Hepatocyte (in vitro differentiated cells): ENCODE measurements at places on chromosomes 16 and 17. TPM values are rescaled to one million over a fixed set of nuclear protein-coding genes. Genes with fewer than 3 reads are reported as not detected.

GRCh38 chr16:85563515-85564276, 49.4 kb upstream of the GSE1 start:
- H3K27ac ChIP-seq = peak overlapping the region; percentile 19
- no peak overlapping the region for H3K4me3 ChIP-seq
- DNase-seq = peak; percentile 57
- no peaks in the 10 kb centered on the region for H3K27me3 ChIP-seq
- no peaks in the 10 kb centered on the region for H3K36me3 ChIP-seq

- H3K4me1 ChIP-seq = no peaks in the 10 kb centered on the region
- H3K36me3 ChIP-seq = no peaks in the 10 kb centered on the region
- H3K27ac ChIP-seq = no peak overlapping the region
- no peak overlapping the region for H3K4me3 ChIP-seq
Measured at GRCh38 chr17:32494621-32495358, 8.0 kb downstream of the CDK5R1 start.

- H3K36me3 ChIP-seq = no peaks in the 10 kb centered on the region
- H3K27me3 ChIP-seq = no peaks in the 10 kb centered on the region
- no peaks in the 10 kb centered on the region for H3K4me1 ChIP-seq
- no peak overlapping the region for H3K27ac ChIP-seq
- H3K4me3 ChIP-seq = no peak overlapping the region
Measured at GRCh38 chr17:3222505-3222904, 15.0 kb downstream of the OR1A1 start.

DNA sequence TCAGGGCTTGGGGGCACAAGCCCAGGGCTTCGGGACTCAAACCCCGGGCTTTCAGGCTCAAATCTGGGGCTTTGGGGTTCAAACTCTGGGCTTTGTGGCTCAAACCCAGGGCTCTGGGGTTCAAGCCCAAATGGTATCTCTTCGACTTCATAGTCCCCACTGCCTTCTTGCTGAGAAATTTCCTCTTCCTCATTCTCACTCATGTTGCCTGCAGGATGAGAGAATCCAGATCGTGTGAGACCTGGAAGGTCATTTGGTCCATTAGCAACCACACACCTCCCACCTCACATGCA, 576 bp downstream of the ZNF768 start:
- H3K27ac ChIP-seq = peak overlapping the region; percentile 100
- no peaks in the 10 kb centered on the region for H3K27me3 ChIP-seq
- DNase-seq = no peak
- peaks cover 14% of the 10 kb centered on the region for H3K4me1 ChIP-seq
- peak overlapping the region; percentile 74 for H3K4me3 ChIP-seq

DNA sequence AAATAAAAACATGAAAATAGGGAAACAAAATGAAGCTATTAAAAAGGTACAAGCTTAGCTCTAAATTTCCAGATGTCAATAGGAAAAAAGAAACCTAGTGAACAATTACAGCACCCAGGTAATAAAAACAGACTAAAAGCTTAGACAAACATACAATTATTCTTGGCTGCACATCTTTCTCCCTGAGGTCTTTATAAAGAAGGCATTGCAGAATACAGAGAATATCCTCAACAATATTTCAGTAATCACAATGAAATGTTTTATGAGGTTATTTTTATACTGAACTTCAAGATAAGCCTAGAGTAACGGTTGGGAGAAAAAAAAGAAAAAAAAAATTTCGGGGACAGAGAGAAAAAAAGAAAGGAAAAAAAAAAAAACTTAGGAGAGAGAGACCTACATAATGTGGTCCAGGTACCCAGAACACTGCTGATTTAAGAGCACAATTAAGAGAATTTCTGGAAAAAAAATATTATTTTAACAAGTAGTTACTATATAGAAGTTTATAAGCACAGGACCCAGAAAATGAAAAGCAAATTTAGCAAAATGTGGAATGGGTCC, 26.5 kb downstream of the KANSL1 start:
- H3K36me3 ChIP-seq = no peaks in the 10 kb centered on the region
- H3K27ac ChIP-seq = no peak overlapping the region
- H3K4me3 ChIP-seq = no peak overlapping the region
- H3K4me1 ChIP-seq = peaks cover 45% of the 10 kb centered on the region
- H3K27me3 ChIP-seq = no peaks in the 10 kb centered on the region

DNA sequence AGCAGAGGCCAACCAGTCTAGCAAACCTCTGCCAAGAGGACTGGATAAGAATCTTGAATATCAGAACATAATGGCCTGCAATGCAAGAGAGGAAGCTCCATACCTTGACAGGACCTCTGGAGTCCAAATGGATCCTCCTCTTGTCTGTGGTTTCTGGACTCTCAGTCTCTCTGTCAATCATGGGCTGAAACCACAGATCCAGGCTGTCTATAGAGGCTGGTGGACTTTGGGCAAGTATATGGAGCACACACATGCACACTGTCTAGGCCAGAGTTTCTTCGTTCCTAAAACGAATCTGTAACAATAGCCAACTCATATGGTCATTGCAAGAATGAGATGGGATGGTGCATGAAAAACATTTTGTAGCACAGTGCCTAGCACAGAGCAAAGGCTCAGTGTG, 37.7 kb downstream of the NLRC5 start:
- no peaks in the 10 kb centered on the region for H3K4me1 ChIP-seq
- no peak overlapping the region for H3K27ac ChIP-seq
- no peak for DNase-seq
- no peaks in the 10 kb centered on the region for H3K36me3 ChIP-seq
- no peak overlapping the region for H3K4me3 ChIP-seq

GRCh38 chr17:82636626-82637598, 11.3 kb downstream of the WDR45B start:
- H3K4me1 ChIP-seq = peaks cover 20% of the 10 kb centered on the region
- peak; percentile 87 for DNase-seq
- H3K27ac ChIP-seq = peak overlapping the region; percentile 95

GRCh38 chr17:49866882-49867413, 19.1 kb upstream of the TAC4 start:
- no peaks in the 10 kb centered on the region for H3K4me1 ChIP-seq
- no peak for DNase-seq
- H3K27me3 ChIP-seq = no peaks in the 10 kb centered on the region
- H3K4me3 ChIP-seq = no peak overlapping the region

- no peaks in the 10 kb centered on the region for H3K4me1 ChIP-seq
- H3K27me3 ChIP-seq = peaks cover 25% of the 10 kb centered on the region
- no peaks in the 10 kb centered on the region for H3K36me3 ChIP-seq
- H3K4me3 ChIP-seq = no peak overlapping the region
Measured at GRCh38 chr17:79330696-79331095, 256.1 kb downstream of the ENGASE start.

DNA sequence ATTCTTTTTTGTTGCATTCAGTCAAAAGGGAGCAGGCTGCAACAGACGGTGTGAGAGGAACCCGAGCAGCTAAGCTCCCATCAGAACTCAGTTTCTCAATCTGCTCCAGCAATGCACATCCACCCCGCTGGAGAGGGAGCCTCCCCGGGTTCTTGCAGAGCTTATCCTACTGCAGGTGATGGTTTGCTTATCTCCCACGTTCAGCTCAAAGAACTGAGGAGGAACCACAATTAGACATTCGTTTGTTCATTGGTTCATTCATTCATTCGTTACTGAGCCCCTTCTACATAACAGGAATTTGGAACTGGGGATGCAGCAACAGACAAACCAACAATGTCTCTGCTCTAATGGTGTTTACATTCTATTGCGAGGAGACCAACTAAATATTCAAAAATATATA, 22.2 kb upstream of the ALOX15 start:
- H3K36me3 ChIP-seq = no peaks in the 10 kb centered on the region
- no peak for DNase-seq
- no peak overlapping the region for H3K4me3 ChIP-seq

Gene SPNS3
- total RNA-seq = 0.17 and 0.20 TPM in 2 replicates

Gene CLEC19A
- total RNA-seq = not detected in 2 replicates

Gene CES3
- total RNA-seq = 1.2 and 1.7 TPM in 2 replicates

Gene ZNF385C
- 0.04 and 0.63 TPM in 2 replicates for total RNA-seq

Gene CIBAR2
- total RNA-seq = 0.13 TPM in 1 of 2 replicates, not detected in the other

Gene WIPI1
- total RNA-seq = 67.4 and 84.0 TPM in 2 replicates

Gene DNAAF8
- 0.23 and 0.64 TPM in 2 replicates for total RNA-seq
